ENCODE measurements at places on chromosomes 4 and X. TPM values are rescaled to one million over a fixed set of nuclear protein-coding genes. Genes with fewer than 3 reads are reported as not detected.

Gene CYLC1
- not detected for polyA plus RNA-seq

Gene CRLF2
- polyA plus RNA-seq: not detected

Gene N4BP2
- polyA plus RNA-seq: 5.7 TPM

Gene TLR10
- polyA plus RNA-seq: 180 TPM

Gene TMPRSS11E
- polyA plus RNA-seq: not detected

Gene UGT2B17
- polyA plus RNA-seq: not detected

Gene CETN2
- polyA plus RNA-seq: 34.3 TPM

Gene GAB1
- polyA plus RNA-seq: 9.4 TPM

Gene RASGEF1B
- polyA plus RNA-seq: 51.8 TPM

Gene FATE1
- polyA plus RNA-seq: not detected

Gene SYTL5
- not detected for polyA plus RNA-seq

Gene RNF212
- polyA plus RNA-seq: 1.3 TPM

GRCh38 chr4:183391204-183391603 is 53.2 kb upstream of the CDKN2AIP start:
- no peak for DNase-seq
- H3K27me3 ChIP-seq: peaks cover 24% of the 10 kb centered on the region
- no peak overlapping the region for H3K4me3 ChIP-seq
- no peaks in the 10 kb centered on the region for H3K36me3 ChIP-seq
- H3K27ac ChIP-seq: no peak overlapping the region

- no peak overlapping the region for H3K27ac ChIP-seq
- no peak overlapping the region for H3K4me3 ChIP-seq
- H3K36me3 ChIP-seq: peaks cover 13% of the 10 kb centered on the region
- DNase-seq: no peak
- no peaks in the 10 kb centered on the region for H3K27me3 ChIP-seq
Measured at GRCh38 chr4:52945982-52946381, 83.9 kb downstream of the RASL11B start.

DNA sequence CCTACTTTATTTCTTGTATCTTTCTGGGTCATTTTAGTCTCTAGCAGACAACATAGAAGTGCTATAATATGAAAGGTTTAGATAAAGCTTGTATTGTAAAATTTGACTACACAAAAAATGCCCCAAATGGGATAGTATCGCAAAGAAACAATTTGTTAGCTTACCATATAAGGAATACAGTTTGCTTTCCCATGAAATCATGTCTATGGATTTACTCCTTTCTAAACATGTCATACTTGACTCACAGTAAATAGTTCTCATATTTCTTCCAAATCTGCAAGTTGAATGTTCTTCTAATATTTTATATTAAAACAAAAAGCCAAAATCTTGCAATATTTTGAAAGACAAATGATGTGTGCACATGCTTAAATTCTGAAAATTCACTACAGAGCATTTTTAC is 103.9 kb downstream of the PPA2 start:
- H3K4me1 ChIP-seq: no peaks in the 10 kb centered on the region
- no peak for DNase-seq
- H3K27me3 ChIP-seq: no peaks in the 10 kb centered on the region

DNA sequence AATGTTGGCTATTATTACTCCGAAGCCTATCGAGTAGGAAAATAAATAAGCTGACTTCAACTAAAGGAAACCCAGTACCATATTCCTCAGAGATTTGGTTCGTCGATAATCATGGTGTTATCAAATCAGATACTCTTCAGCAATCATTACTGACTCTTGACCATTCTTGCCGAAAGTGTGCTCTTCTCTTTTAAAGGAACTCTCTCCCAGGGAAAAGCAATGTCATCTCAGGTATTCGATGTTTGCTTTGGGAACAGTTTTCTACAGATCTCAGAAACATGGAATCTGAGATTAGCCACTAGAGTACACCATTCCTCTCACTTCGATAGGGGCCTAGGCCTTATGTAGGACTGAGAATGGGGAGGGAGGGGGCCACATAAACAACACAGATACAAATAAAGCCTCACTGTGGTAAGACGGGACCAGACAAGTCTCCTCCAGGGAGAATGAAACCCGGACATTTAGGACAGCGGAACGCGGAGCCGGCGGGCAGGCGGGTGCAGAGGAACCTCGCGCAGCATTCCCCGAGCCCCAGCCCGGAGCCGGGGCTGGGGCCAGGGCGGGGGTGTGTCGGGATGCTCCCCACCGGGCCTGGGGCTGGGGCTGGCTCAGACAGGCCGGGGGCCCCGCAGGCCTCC is 581 bp downstream of the DNAJB14 start:
- no peaks in the 10 kb centered on the region for H3K27me3 ChIP-seq
- H3K4me3 ChIP-seq: peak overlapping the region; percentile 98
- no peak for DNase-seq
- H3K4me1 ChIP-seq: peaks cover 24% of the 10 kb centered on the region
- no peaks in the 10 kb centered on the region for H3K36me3 ChIP-seq

DNA sequence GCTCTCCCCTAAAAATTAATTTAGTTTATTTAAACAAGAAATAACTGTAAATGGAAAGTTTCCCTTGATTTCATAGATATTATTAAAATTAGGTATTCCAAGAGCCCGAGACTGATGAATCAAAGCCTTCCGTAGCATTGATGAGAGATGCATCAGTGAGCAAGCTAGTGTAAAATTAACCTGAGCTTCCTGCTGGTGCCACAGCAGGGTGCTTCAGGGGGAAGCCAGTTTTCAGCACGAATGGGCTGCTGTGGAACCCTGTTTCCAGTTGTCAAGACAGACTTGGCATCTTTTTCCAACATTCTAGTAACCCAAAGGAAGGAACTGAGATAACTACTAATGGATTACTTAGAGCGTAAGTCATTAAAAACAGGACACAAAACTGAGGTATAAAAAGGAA is 221.7 kb downstream of the RBMX2 start:
- no peaks in the 10 kb centered on the region for H3K36me3 ChIP-seq
- peaks cover 2% of the 10 kb centered on the region for H3K4me1 ChIP-seq
- no peak overlapping the region for H3K4me3 ChIP-seq
- no peak for DNase-seq
- H3K27me3 ChIP-seq: no peaks in the 10 kb centered on the region
- H3K27ac ChIP-seq: no peak overlapping the region

DNA sequence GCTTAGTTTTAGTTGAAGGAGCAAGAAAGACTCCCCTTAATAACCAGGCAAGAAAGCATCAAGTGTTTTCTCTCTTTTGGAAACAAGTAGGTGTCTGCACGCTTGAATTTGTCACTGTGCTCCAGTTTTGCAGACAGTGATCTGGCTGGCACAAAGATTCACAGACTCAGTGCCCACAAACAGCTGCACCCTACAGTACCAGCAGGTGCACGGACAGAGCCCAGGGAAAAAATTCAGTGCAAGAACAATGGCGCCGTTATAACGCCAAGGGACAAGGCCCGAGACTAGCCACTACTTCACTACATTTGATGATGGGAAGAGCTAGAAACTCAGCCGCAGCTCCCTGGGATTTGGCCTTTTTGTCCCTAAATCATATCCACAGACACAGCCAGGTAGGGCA is 56.0 kb downstream of the ZNF827 start:
- peaks cover 10% of the 10 kb centered on the region for H3K36me3 ChIP-seq
- H3K27me3 ChIP-seq: no peaks in the 10 kb centered on the region
- DNase-seq: no peak
- H3K27ac ChIP-seq: no peak overlapping the region
- H3K4me1 ChIP-seq: peaks cover 25% of the 10 kb centered on the region

GRCh38 chr4:38920186-38920585 is 52.6 kb downstream of the FAM114A1 start:
- H3K4me3 ChIP-seq: no peak overlapping the region
- H3K36me3 ChIP-seq: no peaks in the 10 kb centered on the region
- H3K27ac ChIP-seq: no peak overlapping the region
- no peak for DNase-seq

DNA sequence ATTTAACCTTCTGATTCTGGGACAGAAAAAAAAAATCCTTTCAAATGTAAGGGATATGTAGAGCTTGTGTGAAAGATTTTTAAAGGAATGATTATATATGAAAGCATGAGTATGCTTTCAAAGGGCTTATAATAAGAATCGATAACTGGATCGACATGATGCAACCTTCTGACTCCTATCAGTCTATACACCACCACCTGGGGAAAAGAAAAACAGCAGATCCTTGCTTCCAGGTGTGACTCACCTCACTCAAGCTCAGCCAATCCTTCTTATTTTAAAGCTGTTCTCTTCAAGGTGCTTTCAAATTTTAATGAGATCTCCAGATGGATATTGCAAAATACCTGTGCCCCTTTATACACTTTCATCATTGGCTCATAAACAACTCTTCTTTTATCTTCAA is 102.1 kb upstream of the EDNRA start:
- H3K27ac ChIP-seq: no peak overlapping the region
- H3K4me1 ChIP-seq: no peaks in the 10 kb centered on the region
- no peak overlapping the region for H3K4me3 ChIP-seq
- DNase-seq: no peak

DNA sequence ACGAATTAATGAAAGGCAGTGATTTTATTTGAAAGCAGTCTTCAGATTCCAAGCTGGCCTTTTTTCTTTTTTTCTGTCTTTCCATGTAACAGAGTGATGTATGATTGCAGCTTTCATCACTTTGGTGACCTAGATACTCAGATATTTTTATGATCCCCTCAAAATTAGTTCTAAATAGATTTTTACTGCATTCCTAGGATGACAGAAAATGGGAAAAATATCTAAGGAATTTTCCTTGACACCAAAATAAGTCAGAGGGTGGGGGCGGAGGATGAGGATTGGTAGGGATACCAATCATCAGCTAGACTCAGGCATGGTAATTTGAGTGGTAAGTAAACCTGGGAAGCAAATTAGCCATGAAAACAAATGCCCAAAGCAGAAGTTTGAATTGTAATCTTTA is 11.9 kb upstream of the HMGB2 start:
- DNase-seq: no peak
- no peak overlapping the region for H3K4me3 ChIP-seq
- no peaks in the 10 kb centered on the region for H3K27me3 ChIP-seq
- peaks cover 6% of the 10 kb centered on the region for H3K4me1 ChIP-seq

DNA sequence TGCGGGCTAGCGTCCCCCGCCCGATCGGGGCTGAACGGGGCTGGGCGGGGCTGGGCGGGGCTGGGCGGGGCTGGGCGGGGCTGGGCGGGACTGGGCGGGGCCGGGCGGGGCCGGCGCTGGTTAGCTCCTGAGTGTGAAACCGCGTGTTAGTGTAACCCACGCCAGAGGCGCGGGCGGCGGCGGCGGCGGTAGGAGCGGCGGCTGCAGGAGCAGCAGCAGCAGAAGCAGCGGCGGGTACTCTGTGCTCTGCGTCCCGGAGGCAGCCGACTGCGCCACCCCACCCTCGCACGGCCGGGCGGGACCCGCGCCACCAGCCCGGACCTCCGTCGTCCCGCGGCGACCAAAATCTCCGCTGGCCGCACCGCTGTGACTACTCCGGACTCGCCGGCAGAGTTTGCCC is 128.1 kb downstream of the LAS1L start:
- peak overlapping the region; percentile 76 for H3K27ac ChIP-seq
- H3K4me3 ChIP-seq: peak overlapping the region; percentile 78
- peaks cover 20% of the 10 kb centered on the region for H3K27me3 ChIP-seq
- peak; percentile 20 for DNase-seq

DNA sequence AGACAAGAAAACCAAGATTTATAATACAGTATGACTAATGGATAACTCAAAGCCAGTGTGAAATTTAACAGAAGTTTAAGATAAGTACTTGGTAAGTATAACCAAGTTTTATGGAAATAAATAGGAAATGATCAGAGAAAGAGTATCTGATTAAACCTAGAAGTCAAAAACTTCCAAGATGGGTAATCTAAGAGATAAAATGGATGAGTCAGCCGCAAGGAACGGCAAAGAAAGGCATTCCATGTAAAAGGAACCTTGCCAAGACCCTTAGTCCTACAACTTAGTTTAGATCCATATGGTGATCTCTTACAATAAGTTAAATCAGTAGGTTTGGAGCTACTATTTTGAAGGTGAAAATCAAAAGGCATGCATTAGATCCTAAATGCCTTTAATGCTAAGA is 34.8 kb downstream of the LIN54 start:
- H3K27ac ChIP-seq: no peak overlapping the region
- no peak for DNase-seq
- no peaks in the 10 kb centered on the region for H3K4me1 ChIP-seq

DNA sequence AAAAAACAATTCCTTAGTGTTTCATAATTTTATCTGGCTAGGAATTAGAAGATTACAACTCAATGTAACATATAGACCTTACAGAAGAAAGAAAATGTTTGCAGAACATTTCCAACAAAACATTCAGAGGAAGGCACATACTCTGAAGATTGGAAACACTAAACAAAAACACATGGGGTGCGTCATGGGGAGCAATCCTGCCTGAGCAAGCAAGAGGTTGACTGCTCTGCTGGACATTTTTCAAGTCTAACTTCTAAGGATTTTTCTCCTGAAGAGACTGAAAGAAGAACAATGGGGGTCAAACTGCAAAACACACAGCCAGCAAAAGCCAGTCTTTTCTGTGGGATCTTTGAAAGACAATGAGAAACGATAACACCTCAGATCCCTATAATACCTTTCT is 182.8 kb downstream of the GUCY2F start:
- no peaks in the 10 kb centered on the region for H3K4me1 ChIP-seq
- no peak overlapping the region for H3K4me3 ChIP-seq
- no peak for DNase-seq
- no peaks in the 10 kb centered on the region for H3K27me3 ChIP-seq
- no peaks in the 10 kb centered on the region for H3K36me3 ChIP-seq

DNA sequence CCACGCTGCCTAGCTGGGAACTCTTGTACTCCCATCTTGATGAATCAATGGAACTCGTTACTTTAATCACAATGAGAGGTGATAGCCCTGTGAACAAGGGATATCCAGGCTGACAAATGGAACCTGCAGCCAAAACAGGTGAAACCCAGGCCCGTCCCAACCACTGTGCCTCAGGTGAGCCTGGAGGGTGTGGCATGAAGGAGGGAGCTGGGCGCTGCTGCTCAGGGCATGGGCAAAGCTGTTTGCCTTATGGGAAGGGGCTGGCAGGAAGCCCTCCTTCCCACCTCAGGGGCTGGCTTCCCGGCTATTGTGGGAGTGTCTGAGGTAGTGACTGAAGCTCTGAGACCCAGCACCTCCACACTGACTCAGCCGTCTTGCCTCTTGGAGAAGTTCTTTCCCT is 209.4 kb upstream of the ATP6AP2 start:
- no peak overlapping the region for H3K4me3 ChIP-seq
- no peak for DNase-seq
- no peaks in the 10 kb centered on the region for H3K4me1 ChIP-seq
- no peak overlapping the region for H3K27ac ChIP-seq
- H3K27me3 ChIP-seq: peaks cover 9% of the 10 kb centered on the region
- no peaks in the 10 kb centered on the region for H3K36me3 ChIP-seq

- H3K4me3 ChIP-seq: no peak overlapping the region
- no peak overlapping the region for H3K27ac ChIP-seq
- peaks cover 20% of the 10 kb centered on the region for H3K36me3 ChIP-seq
- peaks cover 23% of the 10 kb centered on the region for H3K4me1 ChIP-seq
Measured at GRCh38 chr4:8227201-8227770, 28.2 kb downstream of the SH3TC1 start.

GRCh38 chr4:127240764-127241105 is 392.0 kb upstream of the INTU start:
- H3K27me3 ChIP-seq: no peaks in the 10 kb centered on the region
- no peaks in the 10 kb centered on the region for H3K36me3 ChIP-seq
- no peak overlapping the region for H3K4me3 ChIP-seq
- no peaks in the 10 kb centered on the region for H3K4me1 ChIP-seq

- no peak for DNase-seq
- no peaks in the 10 kb centered on the region for H3K36me3 ChIP-seq
- H3K4me1 ChIP-seq: no peaks in the 10 kb centered on the region
- no peak overlapping the region for H3K27ac ChIP-seq
- H3K4me3 ChIP-seq: no peak overlapping the region
- H3K27me3 ChIP-seq: no peaks in the 10 kb centered on the region
Measured at GRCh38 chr4:46793036-46793435, 116.0 kb downstream of the COX7B2 start.

- no peak for DNase-seq
- peaks cover 9% of the 10 kb centered on the region for H3K4me1 ChIP-seq
- no peak overlapping the region for H3K27ac ChIP-seq
- no peak overlapping the region for H3K4me3 ChIP-seq
Measured at GRCh38 chr4:106299977-106300376, 16.0 kb downstream of the TBCK start.
